ENCODE measurements at places on chromosomes 13 and 19. TPM values are rescaled to one million over a fixed set of nuclear protein-coding genes. Genes with fewer than 3 reads are reported as not detected.

The HNRNPL gene
- total RNA-seq, result 259 TPM

The CATSPERD gene
- not detected for total RNA-seq

The ZNF285 gene
- total RNA-seq, result 9.5 TPM

The AMH gene
- total RNA-seq, result 1.5 TPM

The MEIOSIN gene
- total RNA-seq, result not detected

The ZNF610 gene
- total RNA-seq, result 2.9 TPM

The VRK3 gene
- total RNA-seq, result 32.9 TPM

The CEACAM7 gene
- total RNA-seq, result not detected

The ZNF728 gene
- total RNA-seq, result 0.50 TPM

The CEBPA gene
- 0.15 TPM for total RNA-seq

The PROZ gene
- total RNA-seq, result not detected

The ATXN8OS gene
- total RNA-seq, result not detected

The ZNF791 gene
- 11.1 TPM for total RNA-seq

The STARD13 gene
- 15.1 TPM for total RNA-seq

The PRKCSH gene
- total RNA-seq, result 290 TPM
